ENCODE measurements at places on chromosomes 5 and 9.

DNA sequence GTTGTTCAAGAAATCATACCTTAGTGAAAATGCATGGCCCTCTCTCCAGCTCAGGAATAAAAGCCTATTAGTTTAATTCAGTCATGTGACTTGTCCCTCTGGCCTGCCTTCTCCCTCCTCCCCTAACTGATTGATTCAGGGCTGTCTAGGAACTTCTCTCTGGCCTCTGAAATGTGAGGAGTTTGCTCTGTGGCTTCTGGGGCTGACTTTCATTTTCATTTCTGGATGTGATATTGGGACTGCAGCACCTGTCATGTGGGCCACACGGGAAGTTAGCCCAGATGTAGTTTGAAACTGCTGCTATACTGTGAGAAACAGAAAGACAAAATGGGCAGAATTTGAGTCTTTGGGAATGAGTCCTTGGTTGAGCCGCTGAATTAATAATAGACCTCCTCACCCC lies 44.8 kb downstream of the PARP8 start:
- DNase-seq, result peak; percentile 15

- no peak for DNase-seq
Measured at GRCh38 chr5:110536120-110537115, 190.1 kb downstream of the TMEM232 start.

- DNase-seq, result no peak
Measured at GRCh38 chr9:75088646-75089372, 495 bp downstream of the OSTF1 start.

- no peak for DNase-seq
Measured at GRCh38 chr5:79023348-79023747, 38.2 kb upstream of the ARSB start.

DNA sequence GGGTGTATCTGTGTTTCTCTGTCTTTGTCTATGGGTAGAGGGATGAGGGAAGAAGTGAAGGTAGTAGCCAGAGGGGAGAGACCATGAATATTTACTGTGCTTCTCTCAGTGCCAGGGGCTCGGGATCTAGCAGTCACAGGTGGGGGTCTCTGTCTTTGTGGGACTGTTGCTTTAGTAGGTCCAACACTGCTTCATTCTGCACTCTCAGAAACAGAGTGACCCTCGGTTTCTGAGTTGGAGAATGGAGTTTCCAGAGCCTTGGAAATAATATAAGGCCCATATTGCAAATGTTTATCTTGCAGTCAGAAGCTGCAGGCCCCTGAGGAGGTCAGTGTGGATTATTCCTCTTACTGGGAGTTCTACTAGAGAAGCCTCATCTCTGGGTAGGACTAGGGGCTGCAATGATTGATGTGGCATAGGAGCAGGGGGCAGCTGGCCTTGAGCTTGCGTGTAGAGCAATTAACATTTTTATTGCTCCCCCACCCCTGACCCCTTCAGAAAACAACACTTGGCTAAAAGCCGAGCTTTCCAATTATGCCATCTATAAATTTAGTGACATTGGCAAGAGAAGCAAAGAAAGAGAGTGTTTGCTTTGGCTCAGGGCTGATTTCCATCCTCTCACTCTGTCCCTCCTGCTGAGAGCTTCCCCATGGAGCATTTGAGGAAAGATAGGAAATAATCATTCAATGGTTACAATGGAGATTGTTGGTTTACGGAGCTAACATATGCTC lies 55.0 kb upstream of the TRPC7 start:
- no peak for DNase-seq

GRCh38 chr5:22908129-22908528 lies 55.0 kb upstream of the CDH12 start:
- no peak for DNase-seq

DNA sequence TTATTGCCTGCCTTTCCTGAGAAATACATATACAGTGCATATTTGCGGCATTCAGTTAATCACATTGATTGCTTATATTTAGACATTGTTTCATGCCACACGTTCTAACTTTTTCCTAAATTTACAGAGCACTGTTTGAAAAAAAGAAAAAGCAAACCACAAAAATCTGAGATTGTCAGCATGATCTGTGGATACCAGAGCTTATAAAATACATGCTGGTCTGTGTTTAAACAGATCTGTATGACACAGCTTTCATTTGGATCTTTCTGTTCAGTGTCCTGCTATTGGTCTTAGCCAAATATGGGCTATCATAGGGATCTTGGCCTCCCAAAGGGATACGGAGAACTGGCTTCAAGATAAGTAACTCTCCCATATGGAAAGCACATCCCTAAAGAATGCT lies 20.2 kb downstream of the ALDH1A1 start:
- DNase-seq, result no peak

- no peak for DNase-seq
Measured at GRCh38 chr5:43193181-43193893, 1.3 kb downstream of the NIM1K start.

GRCh38 chr5:128245974-128246373 lies 162.4 kb downstream of the SLC12A2 start:
- DNase-seq, result no peak

- no peak for DNase-seq
Measured at GRCh38 chr5:1753490-1753889, 46.1 kb downstream of the MRPL36 start.

GRCh38 chr5:31421806-31422586 lies 109.9 kb downstream of the DROSHA start:
- no peak for DNase-seq

DNA sequence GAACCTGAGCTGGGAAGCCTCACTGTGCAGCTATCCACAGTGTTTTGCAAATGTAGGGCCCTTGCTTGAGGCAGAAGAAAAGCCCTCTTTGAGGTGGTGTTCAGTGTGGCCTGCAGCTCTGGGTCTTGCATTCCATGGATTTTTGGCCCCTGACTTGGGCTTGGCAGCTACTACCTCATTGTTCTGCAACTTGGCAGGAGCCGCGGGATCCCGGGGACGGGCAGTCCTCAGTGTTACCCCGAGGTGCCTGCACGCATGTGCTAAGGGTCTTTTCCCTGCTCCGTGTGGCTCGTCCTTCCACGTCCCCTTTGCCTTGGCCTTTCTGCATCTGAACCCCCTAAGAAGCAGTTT lies 39.8 kb downstream of the NEK6 start:
- DNase-seq, result no peak

DNA sequence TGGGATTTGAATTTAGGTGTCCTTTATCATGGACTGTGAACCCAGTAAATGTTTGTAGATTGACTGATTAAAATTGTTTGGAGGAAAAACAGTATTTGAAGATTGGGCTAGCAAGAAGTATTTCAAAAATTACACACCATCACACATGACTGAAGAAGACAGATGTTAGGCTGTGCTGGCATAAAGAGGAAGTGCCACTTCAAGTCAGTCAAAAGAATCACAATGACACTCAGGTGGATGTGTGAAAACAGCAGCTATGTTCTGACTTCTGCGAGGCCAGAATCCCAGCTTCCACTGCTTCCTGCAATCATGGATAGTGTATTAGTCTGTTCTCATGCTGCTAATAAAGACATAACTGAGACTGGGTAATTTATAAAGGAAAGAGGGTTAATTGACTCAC lies 393.3 kb downstream of the DMRT2 start:
- no peak for DNase-seq

DNA sequence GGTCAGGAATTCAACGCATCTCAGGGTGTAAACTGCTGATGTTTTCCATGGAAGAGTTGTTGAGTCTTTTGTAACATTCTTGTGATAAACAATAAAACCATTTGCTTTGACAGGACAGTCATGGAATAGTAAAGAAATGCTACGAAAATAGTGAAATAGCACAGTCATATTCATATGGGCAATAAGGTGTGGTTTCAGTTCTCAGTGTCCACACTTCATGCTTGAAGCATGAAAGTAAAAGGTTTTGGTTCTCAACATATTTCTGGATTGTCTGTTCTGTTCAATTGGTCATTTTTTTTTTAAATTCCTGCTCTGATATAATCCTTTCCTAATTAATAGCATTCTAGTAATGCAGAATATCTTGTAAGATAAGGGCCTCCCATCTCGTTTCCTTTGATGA lies 467.6 kb upstream of the ZNF608 start:
- no peak for DNase-seq

DNA sequence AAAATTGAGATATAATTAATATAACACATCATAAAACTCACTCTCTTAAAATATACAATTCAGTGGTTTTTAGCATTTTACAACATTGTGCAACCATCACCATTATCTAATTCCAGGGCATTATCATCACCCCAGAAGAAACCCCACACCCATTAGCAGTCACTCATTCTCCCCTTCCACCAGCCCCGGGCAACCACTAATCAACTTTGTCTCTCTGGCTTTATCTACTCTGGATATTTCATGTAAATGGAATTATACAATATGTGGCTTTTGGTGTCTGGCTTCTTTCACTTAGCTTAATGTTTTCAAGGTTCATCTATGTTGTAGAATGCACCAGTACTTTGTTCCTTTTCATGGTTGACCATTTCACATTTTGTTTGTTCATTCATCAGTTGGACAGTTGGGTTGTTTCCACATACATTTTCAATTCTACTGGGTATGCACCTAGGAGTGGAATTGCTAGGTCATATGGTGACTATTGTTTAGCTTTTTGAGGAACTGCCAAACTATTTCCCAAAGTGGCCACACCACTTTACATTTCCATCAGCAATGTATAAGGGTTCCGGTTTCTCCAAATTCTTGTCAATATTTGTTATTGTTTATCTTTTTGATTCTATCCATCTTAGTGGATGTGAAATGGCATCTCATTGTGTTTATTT lies 62.4 kb downstream of the MARCHF3 start:
- DNase-seq, result no peak

GRCh38 chr5:6803981-6804550 lies 90.8 kb downstream of the TENT4A start:
- DNase-seq, result no peak

GRCh38 chr5:128197896-128198522 lies 114.4 kb downstream of the SLC12A2 start:
- DNase-seq, result no peak

GRCh38 chr5:32443541-32444430 lies 754 bp downstream of the ZFR start:
- peak; percentile 36 for DNase-seq

GRCh38 chr5:78269088-78269703 lies 25.3 kb downstream of the AP3B1 start:
- DNase-seq, result no peak

DNA sequence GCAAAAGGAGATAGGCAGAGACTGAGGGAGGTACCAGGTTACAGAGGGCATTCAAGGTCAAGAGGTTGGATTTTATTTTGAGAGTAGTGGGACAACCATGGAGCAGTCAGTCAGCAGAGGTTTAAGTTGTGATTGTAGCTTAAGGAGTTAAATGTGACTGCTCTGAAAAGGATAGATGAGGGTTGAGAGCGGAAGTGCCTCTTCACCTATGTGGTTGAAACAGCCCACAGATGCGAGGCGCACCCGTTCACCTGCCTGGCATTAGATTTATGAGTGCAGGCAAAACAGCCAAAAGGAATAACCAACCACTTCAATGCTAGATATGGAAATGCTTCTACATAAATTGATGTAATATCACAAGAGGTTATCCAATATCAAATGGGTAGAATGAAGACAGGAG lies 8.4 kb downstream of the ZNF474 start:
- DNase-seq, result no peak

DNA sequence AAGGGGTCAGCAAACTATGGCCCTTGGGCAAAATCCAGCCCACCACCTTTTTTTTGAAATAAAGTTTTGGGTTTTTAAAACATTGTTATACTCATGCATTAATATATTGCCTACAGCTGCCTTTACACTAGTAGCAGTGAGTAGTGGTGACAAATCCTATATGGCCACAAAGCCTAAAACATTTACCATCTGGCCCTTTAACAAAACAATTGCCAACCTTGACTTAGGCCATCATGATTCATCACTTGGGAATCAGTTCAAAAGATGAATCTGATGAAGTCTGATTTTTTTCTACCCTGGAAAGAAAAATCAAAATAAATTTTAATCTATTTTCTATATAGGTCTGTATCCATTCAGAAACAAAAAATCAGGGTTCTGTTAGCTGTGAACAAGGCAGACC lies 484.9 kb downstream of the BNC2 start:
- no peak for DNase-seq

GRCh38 chr9:134263596-134263995 lies 62.7 kb upstream of the RXRA start:
- DNase-seq, result no peak
